ENCODE measurements at places on chromosomes 2 and 18. TPM values are rescaled to one million over a fixed set of nuclear protein-coding genes. Genes with fewer than 3 reads are reported as not detected.

ELOA2 gene
- total RNA-seq = not detected

CRACDL gene
- 1.1 TPM for total RNA-seq

CCL20 gene
- total RNA-seq = 158 TPM

RHOB gene
- 75.2 TPM for total RNA-seq

UGT1A7 gene
- 1.4 TPM for total RNA-seq

MEP1B gene
- not detected for total RNA-seq

CFAP210 gene
- total RNA-seq = not detected

VWA3B gene
- total RNA-seq = not detected

PLEK gene
- not detected for total RNA-seq

KCNG2 gene
- not detected for total RNA-seq

CLHC1 gene
- 6.0 TPM for total RNA-seq

FHL2 gene
- total RNA-seq = 50.3 TPM

OR6B2 gene
- total RNA-seq = not detected

MERTK gene
- 2.2 TPM for total RNA-seq

DNPEP gene
- total RNA-seq = 39.6 TPM

IL18RAP gene
- 0.48 TPM for total RNA-seq

STPG4 gene
- total RNA-seq = not detected

PPM1B gene
- 17.8 TPM for total RNA-seq

TOGARAM2 gene
- under 0.01 TPM for total RNA-seq

AGBL5 gene
- 13.6 TPM for total RNA-seq

FHOD3 gene
- total RNA-seq = 14.7 TPM

ORMDL1 gene
- total RNA-seq = 50.3 TPM

CD302 gene
- 0.48 TPM for total RNA-seq

RBM43 gene
- total RNA-seq = 1.3 TPM

SCYGR3 gene
- not detected for total RNA-seq

MPP4 gene
- total RNA-seq = not detected
